ENCODE measurements at places on chromosomes 13 and 19. TPM values are rescaled to one million over a fixed set of nuclear protein-coding genes. Genes with fewer than 3 reads are reported as not detected.

The FREM2 gene
- total RNA-seq = 7.1 TPM

The ZSCAN4 gene
- not detected for total RNA-seq

GRCh38 chr13:103066079-103066780 lies at the start of gene SLC10A2:
Gene SLC10A2, minus strand, starts transcription at chr13:103066417. Its CDS starts 168 bp downstream, at chr13:103066249.
- no peak for DNase-seq
- no peaks in the 10 kb centered on the region for H3K27me3 ChIP-seq
- H3K27ac ChIP-seq = no peak within 1 kb of the TSS
- H3K4me3 ChIP-seq = no peak within 1 kb of the TSS

GRCh38 chr19:18422530-18423191 lies 3.5 kb downstream of the SSBP4 start:
- H3K27me3 ChIP-seq = peaks cover 10% of the 10 kb centered on the region
- no peaks in the 10 kb centered on the region for H3K36me3 ChIP-seq
- no peaks in the 10 kb centered on the region for H3K4me1 ChIP-seq
- DNase-seq = no peak
- H3K4me3 ChIP-seq = no peak overlapping the region

- no peaks in the 10 kb centered on the region for H3K36me3 ChIP-seq
- no peaks in the 10 kb centered on the region for H3K4me1 ChIP-seq
- H3K27ac ChIP-seq = no peak overlapping the region
Measured at GRCh38 chr13:111460548-111461444, 140.4 kb downstream of the TEX29 start.

DNA sequence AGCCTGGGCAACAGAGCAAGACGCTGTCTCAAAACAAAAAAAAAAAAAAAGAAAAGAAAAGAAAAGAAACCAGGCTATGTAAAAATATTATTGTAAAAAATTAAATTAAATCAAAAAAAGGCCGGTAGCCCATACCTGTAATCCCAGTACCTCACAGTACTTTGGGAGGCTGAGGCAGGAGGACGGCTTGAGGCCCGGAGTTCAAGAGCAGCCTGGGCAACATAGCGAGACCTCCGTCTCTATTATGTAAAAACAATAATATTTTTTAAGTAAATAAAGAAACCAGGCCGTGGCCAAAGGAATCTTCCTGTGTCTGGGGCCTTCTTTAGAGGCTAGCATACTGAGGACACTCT lies 770 bp upstream of the CAPNS1 start:
- peaks cover 26% of the 10 kb centered on the region for H3K4me1 ChIP-seq
- DNase-seq = no peak
- H3K4me3 ChIP-seq = peak overlapping the region; percentile 56
